ENCODE measurements at places on chromosomes 6 and 20.

DNA sequence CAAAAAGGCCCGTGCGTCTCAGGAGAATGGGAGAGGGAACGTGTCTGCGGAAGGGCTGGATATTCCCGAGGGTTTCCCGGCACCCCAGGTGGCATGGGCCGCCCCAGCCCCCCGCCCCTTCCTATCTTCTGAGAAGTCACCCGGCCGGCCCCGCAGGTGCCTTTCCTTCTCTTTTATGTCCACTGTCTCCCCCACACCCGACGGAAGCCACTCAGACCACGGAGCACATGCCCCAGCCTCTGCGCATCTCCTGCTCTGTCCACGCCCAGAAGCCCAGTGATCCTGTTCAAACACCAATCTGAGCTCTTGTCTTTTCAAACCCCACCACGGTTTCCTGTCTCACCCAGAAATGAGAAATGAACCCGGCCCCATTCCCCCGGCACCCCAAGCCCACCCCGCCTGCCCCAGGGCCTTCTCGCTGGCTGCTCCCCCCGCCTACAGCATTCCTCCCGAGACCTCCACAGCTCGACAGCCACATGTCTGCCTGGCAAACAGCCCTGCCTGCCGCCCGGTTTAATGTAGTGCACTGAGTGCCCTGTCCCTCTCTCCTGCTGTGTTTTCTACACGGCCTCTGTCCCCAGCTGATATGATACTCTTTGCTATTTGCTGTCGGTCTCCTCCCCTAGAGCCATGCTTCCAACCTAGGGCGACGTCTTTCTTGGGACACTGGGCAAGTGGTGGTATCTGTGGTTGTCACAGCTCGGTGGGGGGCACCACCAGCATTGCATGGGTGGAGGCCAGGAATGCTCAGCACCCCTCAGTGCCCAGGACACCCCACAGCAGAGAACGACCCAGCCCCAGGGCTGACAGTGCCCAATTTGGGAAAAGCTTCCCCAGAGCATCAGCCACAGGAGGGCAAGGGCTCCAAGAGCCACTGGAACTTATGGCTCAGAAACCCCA, 182.7 kb downstream of the TAF4 start:
- no peak for DNase-seq

DNA sequence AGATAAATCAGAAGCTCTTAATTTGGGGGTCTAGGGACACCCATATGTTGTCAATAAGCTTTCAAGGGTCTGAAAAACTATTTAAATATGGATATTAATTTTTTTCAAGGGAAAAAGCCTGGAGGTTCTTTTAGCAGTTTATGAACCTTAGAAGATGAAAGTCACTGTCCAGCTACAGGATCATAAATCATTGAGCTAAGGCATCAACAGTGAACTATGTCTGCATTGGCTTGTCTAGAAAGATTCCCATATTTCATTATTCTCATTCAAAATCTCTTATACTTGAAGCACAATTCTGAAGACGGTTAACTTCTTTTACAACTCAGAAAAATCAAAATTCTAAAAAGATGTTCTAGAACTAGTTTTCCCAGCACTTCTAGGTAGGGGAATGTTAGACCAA, 34.9 kb upstream of the SNX9 start:
- DNase-seq: no peak

DNA sequence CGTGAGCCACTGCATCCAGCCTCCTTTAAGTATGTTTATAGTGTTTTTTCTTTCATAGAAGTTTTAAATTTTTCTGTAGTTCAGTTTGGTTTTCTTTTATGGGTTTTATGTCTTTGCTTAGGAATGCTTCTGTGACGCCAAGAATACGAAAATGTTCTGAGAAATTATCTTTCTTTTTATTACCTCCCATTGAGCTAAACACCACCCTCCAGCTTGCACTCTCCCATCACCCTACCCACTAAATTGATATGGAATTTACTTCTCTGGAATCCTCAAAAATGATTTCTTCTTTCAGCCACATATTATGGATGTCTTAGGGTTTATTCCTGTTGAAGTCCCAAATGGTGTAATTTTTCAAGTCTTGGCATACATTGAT, 38.1 kb downstream of the JARID2 start:
- DNase-seq: no peak

GRCh38 chr6:88141561-88142296, 24.4 kb downstream of the CNR1 start:
- DNase-seq: no peak

DNA sequence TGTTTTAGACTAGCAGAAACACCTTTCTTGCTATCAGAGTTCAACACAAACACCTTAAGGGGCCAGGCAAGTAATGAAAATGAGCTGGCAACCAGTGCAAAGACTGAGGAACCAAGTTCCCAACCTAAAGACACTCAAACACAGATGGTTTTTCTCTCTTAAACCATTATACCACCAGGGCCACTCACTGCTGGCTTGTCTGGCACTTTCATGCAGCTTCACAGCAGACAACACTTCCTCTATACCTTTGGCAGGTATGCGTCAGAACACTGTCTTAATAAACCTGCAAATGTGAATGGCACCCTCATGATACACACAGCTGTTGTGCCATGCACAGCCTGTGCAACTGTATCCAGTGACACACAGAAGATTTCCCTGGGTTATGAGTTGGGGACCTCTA, 41.6 kb downstream of the NFATC2 start:
- DNase-seq: no peak

DNA sequence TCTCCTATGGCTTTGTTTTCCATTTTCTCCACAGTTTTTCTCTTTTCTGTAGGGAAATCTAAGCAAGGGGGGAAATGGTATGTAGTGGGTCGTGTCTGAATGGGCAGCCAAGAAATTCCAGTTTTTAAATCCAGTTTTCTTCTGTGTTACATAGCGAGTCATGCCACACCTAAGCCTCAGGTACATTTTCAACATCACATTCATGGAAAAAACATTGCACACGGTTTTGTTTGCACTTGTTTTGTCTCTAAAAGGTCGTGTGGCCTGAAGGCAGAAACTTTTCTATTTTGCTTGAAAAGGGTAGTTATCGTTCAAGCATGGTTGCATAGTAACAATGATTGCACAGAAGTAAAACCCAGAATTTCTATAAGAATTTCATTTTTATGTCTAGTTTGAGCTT, 70.5 kb downstream of the MOXD1 start:
- no peak for DNase-seq

DNA sequence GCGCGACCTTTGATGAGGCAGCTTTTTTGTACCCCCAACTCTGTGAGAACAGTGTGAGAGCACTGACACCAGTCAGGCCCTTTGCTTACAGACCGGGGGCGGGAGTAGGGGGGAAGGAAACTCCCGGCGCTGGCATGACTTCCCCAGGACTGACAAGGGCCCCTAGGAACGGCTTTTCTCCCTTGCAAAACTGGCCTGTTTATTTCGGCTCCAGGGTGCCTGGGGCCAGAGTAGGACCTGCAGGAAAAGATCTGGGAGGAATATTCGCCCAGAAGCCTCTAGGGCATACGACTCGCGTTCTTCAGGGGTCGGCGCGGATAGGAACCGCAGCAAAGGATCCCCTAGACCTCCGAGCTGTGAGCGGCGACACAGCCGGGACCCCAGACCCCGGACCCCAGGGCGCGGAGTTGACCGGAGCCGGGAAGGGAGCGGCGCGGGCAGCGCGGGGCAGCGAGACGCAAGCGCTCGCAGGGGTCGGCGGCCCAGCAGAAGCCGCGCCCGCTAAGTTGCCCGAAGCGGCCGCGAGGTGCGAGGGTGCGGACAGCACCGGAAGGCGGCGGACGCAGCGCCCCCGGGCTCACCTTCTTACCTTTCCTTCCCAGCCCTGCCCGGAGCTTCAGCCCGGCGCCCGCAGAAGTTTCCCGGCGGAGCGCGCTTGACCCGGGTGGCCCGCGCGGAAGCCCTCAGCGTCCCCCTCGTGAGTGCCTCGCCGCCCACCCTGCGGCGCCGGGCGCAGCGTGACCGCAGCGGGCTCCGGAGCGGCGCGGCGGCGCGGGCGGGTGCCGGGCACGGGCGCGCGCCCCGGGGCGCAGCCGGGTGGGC, at the start of gene POPDC3:
Gene POPDC3 (minus strand): TSS at position 771 of the 822 bp plus-strand sequence. CDS start 18,105 bp downstream, outside the sequence.
- DNase-seq: peak; percentile 58

DNA sequence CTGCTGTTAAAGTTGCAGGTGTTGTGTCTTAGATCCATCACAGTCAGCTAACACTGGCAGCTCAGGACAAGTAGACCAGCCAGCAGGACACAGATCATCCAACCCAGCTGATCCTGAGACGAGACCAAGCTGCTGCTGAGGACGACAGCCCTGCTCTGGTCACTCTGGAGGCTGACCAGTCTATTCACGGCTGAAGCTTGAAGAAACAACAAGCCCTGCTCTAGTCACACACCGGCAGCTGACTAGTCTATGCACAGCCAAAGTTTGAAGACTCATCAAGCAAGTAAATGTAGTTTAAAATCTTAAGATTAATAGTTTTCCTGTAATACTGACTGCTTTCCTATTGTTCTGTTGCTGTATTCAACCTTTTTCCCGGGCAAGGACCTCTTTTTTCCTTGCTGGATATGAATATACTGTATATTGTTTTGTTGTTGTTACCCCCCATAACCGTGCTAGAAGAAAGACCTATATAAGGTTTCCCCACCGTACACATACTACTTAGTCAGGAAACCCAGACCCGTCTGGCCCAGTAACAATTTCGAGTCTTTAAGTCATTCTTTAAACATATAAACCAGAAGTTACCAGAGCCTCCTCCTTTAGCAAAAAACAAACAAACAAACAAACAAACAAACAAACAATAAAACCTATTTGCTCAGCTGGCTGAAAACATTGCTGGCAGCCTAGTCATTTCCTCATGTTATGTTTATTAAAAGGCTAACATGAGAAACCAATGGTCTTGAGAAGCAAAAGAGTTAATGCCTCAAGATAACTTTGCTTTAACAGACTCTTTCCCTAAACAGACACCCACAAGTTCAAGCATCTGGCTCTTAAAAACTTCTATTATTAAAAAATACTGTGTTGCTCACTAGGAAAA, 16.7 kb upstream of the GSTA3 start:
- DNase-seq: no peak

GRCh38 chr6:125444006-125444923, 142.5 kb upstream of the HDDC2 start:
- no peak for DNase-seq
